ENCODE measurements at places on chromosomes 5 and 9.

GRCh38 chr5:8825139-8825757 lies 720.6 kb downstream of the SEMA5A start:
- no peak for DNase-seq

DNA sequence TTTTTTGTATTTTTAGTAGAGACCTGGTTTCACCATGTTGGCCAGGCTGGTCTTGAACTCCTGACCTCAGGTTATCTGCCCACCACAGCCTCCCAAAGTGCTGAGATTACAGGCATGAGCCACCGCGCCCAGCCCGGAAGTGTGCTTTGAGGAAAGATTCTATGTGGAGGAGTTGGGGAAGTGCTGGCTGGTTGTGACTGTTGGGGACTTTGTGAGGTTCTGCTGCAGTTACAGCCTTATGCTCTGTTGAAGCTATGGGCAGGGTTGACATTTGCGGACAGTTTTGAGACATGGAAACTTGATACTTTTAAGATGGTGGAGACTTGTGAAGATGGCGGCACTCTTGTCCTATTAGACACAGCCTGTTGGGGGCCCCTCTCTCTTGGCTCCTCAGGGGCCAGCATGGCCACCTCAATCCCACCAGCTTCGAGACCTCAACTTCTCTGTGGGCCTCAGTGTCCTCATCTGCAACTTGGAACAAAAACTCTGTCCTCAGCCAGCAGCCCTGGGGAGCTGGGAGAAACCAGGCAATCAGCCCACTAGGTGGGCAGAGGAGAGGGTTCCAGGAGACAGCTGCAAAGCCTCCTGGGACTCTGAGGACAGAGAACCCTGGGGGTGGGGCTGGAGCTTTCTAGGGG lies 24.9 kb downstream of the C9orf50 start:
- DNase-seq: no peak

- no peak for DNase-seq
These were observed 892.9 kb downstream of the NR2F1-AS1 start for GRCh38 chr5:92687821-92688722.

DNA sequence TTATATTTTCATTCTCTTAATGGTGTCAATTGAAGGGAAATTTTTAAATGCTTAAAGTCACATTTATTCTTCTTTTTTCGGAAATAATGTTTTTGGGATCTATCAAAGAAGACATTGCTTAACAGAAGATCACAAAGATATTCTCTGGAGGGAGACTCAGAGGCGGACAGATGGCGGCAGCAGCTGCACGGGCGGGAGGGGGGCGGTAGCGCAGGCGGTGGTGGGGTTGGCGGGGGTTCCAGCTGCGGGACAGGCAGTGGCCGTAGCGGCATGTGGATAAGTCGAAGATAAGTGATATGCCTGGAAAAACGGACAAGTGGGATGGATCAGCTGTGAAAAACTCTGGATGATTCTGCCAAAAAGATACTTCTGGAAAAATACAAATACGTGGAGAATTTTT lies 31.6 kb upstream of the ZDHHC11B start:
- DNase-seq: no peak

GRCh38 chr5:114407783-114408182 lies 45.9 kb downstream of the KCNN2 start:
- no peak for DNase-seq

DNA sequence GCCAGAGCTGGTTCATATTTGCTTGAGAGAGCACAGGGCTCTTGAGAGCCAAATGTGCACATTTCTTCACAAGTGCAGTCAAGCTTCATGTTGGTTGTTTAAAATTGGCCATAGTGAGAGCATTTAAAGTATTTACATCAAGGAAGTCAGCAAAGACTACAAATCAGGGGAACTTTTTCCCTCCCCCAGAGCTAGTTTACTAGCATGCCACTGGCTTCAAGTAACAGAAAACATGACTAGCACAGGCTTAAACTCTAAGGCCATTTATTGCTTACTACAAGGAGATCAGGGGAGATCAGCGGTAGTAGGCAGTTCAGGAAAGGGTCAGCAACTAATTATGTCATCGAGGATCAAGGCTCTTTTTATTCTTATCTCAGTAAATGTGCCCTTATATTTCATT lies 11.0 kb upstream of the CCDC171 start:
- no peak for DNase-seq

Data from stimulated activated CD4-positive, alpha-beta T cell treated with anti-CD3 and anti-CD28 coated beads, Interleukin-15, amount 100 ng/mL, for 1 hour (primary cell).